Thoracic aorta (tissue), 2 donors: ENCODE measurements at places on chromosomes 6 and 20. TPM values are rescaled to one million over a fixed set of nuclear protein-coding genes. Genes with fewer than 3 reads are reported as not detected.

The CCM2L gene
- 2.7 TPM for total RNA-seq

The UNC5CL gene
- total RNA-seq, result 2.2 TPM

DNA sequence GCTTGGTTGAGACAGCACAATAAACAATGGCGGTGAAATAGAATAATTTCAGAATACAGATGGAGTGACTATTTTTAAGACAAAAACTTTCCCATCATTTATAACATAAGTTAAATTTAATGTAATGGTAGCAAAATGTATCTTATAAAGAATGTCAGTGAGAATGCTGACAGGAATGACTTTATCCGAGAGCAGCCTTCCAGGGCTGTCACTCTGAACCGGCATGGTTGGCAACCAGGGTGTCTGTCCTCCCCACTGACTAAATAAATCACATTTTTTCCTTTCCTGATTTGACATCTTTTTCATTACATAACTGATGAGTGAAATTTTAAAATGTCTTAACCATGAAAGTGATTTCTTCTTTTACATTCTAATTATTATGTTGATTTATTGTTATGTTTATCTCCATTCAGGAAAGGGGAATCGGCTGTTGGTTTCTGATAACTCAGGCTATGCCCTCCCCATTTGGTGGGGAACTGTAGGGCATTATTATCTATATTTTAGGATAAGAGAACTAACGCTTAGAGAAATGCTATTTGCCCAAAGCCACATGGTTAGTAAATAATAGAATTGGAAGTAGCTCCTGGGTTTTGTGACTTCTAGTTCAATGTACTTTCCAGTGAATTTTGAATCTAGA lies 109.2 kb upstream of the OGFRL1 start:
- no peaks in the 10 kb centered on the region for H3K4me1 ChIP-seq
- H3K27me3 ChIP-seq, result no peaks in the 10 kb centered on the region
- H3K4me3 ChIP-seq, result no peak overlapping the region

- H3K27ac ChIP-seq, result no peak overlapping the region
- no peak for DNase-seq
- no peak overlapping the region for H3K4me3 ChIP-seq
- H3K27me3 ChIP-seq, result no peaks in the 10 kb centered on the region
Measured at GRCh38 chr6:150202404-150202803, 59.6 kb downstream of the PPP1R14C start.

The SLC22A2 gene
- not detected for total RNA-seq

GRCh38 chr20:34607066-34607465 lies 48.5 kb downstream of the MAP1LC3A start:
- H3K4me1 ChIP-seq, result no peaks in the 10 kb centered on the region
- H3K27ac ChIP-seq, result no peak overlapping the region
- H3K36me3 ChIP-seq, result no peaks in the 10 kb centered on the region
- no peak overlapping the region for H3K4me3 ChIP-seq

- H3K4me3 ChIP-seq, result no peak overlapping the region
- H3K27me3 ChIP-seq, result no peaks in the 10 kb centered on the region
- no peak overlapping the region for H3K27ac ChIP-seq
- H3K36me3 ChIP-seq, result no peaks in the 10 kb centered on the region
- H3K4me1 ChIP-seq, result no peaks in the 10 kb centered on the region
Measured at GRCh38 chr6:165086814-165087213, 222.6 kb downstream of the C6orf118 start.

DNA sequence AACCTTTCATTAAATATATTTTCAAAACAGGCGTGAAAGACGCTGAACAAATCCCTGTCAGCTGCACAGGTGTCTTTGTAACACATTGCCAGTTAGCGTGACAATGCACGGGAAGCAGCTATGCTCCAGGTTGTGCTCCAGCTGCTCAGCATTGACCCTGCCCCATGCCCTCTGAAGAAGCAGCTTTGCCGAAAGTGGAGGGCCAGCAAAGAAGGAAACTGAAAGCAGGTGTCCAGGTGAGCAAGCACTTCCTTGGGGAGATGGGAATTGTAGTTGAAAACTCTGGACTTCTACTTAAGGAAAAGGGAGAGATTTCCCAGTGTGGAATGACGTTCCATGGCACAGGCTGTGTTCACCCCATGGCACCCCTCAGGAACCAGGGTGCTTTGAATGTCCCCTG lies 125.7 kb downstream of the TTLL2 start:
- DNase-seq, result no peak
- no peaks in the 10 kb centered on the region for H3K4me1 ChIP-seq
- no peaks in the 10 kb centered on the region for H3K36me3 ChIP-seq
- H3K27ac ChIP-seq, result no peak overlapping the region
- H3K27me3 ChIP-seq, result no peaks in the 10 kb centered on the region

The PGC gene
- not detected for total RNA-seq

The GJA10 gene
- not detected for total RNA-seq

- peak overlapping the region; percentile 71 for H3K4me3 ChIP-seq
- H3K27me3 ChIP-seq, result no peaks in the 10 kb centered on the region
- no peaks in the 10 kb centered on the region for H3K36me3 ChIP-seq
- no peak for DNase-seq
- peaks cover 44% of the 10 kb centered on the region for H3K4me1 ChIP-seq
- H3K27ac ChIP-seq, result peak overlapping the region; percentile 92
Measured at GRCh38 chr6:33313105-33313708, 671 bp downstream of the TAPBP start.

DNA sequence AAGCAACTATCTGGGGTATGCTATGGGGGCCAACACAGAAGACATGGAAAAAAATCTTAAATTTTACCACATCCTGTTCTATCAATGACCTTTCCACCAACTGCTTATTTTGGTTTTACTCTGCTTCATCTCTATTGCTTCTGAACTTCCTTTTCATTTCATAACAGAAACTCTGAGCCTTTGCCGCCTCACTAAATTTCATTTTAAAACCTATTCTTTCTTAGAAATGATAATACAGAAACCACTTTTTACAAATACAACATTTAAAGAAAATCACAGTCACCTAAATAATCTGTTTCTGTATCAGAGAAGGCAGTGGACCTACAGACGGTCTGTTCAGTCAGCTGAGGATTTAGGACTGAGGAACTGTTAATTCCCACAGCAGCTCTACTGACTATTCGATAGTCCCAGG lies 117.5 kb downstream of the KCNQ5 start:
- no peaks in the 10 kb centered on the region for H3K4me1 ChIP-seq
- H3K27ac ChIP-seq, result no peak overlapping the region
- no peaks in the 10 kb centered on the region for H3K36me3 ChIP-seq
- H3K27me3 ChIP-seq, result no peaks in the 10 kb centered on the region
- H3K4me3 ChIP-seq, result no peak overlapping the region

The TREML4 gene
- not detected for total RNA-seq

GRCh38 chr6:139060332-139060731 lies 31.8 kb downstream of the ABRACL start:
- H3K27ac ChIP-seq, result no peak overlapping the region
- H3K36me3 ChIP-seq, result no peaks in the 10 kb centered on the region
- H3K27me3 ChIP-seq, result no peaks in the 10 kb centered on the region

DNA sequence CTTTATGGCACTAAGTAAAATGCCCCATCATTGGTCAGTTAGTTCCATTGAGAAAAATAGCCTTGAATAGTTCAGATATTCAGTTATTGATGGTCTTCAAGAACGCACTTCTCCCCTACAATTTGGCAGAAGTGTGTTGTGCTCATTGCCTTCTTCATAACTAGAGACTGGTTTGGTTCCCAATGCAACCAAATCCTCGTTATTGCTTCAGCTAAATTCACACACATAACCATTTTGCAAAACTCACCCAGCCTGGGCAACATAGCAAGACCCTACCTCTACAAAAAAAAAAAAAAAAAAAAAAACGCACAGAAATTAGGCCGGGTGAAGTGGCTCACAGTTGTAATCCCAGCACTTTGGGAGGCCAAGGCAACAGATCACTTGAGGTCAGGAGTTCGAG lies 32.1 kb downstream of the ZNF217 start:
- no peaks in the 10 kb centered on the region for H3K4me1 ChIP-seq
- H3K4me3 ChIP-seq, result no peak overlapping the region
- H3K27ac ChIP-seq, result no peak overlapping the region
- no peaks in the 10 kb centered on the region for H3K36me3 ChIP-seq

DNA sequence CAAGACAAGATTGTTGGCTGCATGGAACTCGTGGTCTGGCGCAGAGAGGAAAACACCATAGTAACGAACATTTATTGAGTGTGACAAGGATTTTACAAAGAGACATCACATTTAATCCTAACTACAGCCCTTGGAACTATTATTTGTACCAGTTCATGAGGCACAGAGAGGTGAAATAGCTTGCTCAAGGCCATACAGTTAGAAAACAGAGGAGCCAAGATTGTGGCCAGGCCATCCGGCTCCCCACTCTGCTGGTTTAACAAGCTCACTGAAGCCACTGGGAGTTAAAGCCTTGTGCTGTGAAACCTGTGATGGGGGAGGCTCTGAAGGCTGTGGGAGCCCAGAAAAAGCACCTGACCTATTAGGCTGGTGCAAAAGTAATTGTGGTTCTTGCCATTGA lies 74.9 kb upstream of the ZNFX1 start:
- H3K27ac ChIP-seq, result no peak overlapping the region
- H3K4me1 ChIP-seq, result no peaks in the 10 kb centered on the region
- no peak overlapping the region for H3K4me3 ChIP-seq
- no peak for DNase-seq
- no peaks in the 10 kb centered on the region for H3K27me3 ChIP-seq
- no peaks in the 10 kb centered on the region for H3K36me3 ChIP-seq

The HACE1 gene
- total RNA-seq, result 20.7 TPM

The REM1 gene
- 4.3 TPM for total RNA-seq

DNA sequence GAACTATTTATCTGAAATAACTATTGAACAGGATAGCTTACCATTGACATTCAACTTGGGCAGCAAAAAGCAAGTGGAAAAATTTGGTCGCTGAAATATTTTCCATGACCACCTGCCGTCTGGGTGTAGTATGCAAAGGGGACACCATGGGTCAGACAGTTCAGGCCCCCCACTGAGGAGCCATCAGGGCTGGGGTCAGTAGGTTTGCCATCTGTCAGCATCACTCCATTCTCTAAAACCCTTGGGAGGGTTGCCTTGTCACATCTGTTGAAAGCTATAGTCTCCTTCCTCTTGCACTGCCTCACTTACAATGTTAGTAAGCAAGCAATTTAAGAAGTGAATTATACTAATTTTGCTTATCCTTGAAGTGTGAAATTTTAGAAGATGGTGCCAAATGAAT lies 44.9 kb downstream of the NRN1 start:
- H3K27me3 ChIP-seq, result no peaks in the 10 kb centered on the region
- no peak for DNase-seq
- H3K4me3 ChIP-seq, result no peak overlapping the region
- no peaks in the 10 kb centered on the region for H3K4me1 ChIP-seq
- H3K27ac ChIP-seq, result no peak overlapping the region
- H3K36me3 ChIP-seq, result no peaks in the 10 kb centered on the region

DNA sequence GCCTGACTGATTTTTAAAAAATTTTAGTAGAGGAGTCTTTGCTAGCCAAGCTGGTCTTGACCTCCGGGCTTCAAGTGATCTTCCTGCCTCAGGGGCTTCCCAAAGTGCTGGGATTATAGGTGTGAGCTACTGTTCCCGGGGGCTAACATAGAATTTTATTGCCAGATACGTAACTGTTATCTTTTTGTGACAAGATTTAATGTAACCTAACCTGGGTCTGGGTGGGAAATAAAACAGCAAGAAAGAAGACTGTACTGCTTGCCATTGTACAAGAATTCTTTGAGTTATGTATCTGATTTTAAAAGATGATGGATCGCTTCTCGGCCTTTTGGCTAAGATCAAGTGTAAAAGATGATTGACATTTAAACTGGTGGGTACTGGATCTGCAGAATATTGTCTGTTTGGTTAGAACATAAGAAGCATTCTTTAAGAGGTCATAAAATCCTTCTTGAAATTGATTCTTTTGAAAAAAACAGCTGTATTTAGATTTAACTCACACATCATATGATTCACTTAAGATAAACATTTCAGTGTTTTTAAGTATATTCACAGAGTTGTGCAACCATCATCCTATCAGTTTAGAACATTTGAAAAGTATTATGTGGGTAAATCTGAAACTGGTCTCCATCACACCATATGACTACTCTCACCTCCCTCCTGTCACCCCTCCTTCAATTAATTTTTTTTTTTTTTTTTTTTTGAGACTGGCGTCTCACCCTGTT lies 21.6 kb downstream of the TPX2 start:
- no peaks in the 10 kb centered on the region for H3K36me3 ChIP-seq
- no peaks in the 10 kb centered on the region for H3K27me3 ChIP-seq
- H3K27ac ChIP-seq, result no peak overlapping the region
- H3K4me1 ChIP-seq, result no peaks in the 10 kb centered on the region
- H3K4me3 ChIP-seq, result no peak overlapping the region

The HLA-DRA gene
- total RNA-seq, result 244 TPM

- H3K27me3 ChIP-seq, result no peaks in the 10 kb centered on the region
- H3K4me1 ChIP-seq, result peaks cover 36% of the 10 kb centered on the region
- H3K27ac ChIP-seq, result peak overlapping the region; percentile 97
- DNase-seq, result no peak
Measured at GRCh38 chr20:33995053-33995831, 1.5 kb downstream of the RALY start.

DNA sequence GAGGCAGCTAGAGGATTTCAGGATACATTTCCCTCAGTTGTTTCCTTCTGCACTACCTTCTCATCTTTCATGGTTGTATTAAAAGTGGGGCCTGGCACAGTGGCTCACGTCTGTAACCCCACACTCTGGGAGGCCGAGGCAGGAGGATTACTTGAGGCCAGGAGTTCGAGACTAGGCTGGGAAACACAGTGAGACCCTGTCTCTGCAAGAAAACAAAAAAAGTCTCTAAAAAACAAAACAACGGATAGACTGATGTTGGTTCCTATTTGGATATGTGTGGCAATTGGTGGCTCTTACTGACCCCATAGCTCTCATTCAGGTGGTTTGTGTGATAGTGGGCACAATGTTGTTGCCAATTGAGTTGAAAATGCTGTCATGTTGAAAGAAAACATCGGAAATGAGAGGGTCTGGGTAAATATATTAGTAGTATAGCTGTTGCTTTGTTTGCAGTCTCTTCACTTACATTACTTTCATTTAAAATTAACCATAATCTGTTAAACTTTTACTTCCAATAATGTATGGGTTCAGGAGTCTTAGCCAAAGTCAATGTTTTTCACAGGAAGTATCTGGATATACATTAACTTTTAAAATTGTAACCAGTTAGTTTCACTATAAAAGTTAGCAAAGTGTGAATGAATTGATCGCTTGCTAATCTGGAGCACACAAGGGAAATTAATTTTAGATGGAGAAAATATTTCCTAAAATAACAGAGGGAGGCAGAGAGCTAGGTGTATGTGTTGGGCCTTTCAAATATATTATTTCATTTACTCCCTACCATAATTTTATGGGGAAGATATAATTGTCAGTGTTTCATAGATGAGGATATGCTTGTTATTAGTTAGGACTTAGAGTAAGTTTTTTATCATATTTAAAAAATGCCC lies 31.1 kb downstream of the UTRN start:
- no peak overlapping the region for H3K27ac ChIP-seq
- H3K36me3 ChIP-seq, result no peaks in the 10 kb centered on the region
- H3K4me3 ChIP-seq, result no peak overlapping the region
- H3K27me3 ChIP-seq, result no peaks in the 10 kb centered on the region
- H3K4me1 ChIP-seq, result peaks cover 57% of the 10 kb centered on the region
- no peak for DNase-seq

GRCh38 chr20:51750037-51750769 lies 18.0 kb downstream of the ATP9A start:
- H3K36me3 ChIP-seq, result no peaks in the 10 kb centered on the region
- H3K4me1 ChIP-seq, result peaks cover 40% of the 10 kb centered on the region
- no peaks in the 10 kb centered on the region for H3K27me3 ChIP-seq
- peak overlapping the region; percentile 88 for H3K27ac ChIP-seq
- H3K4me3 ChIP-seq, result peak overlapping the region; percentile 36

- no peak overlapping the region for H3K27ac ChIP-seq
- no peak for DNase-seq
- no peaks in the 10 kb centered on the region for H3K4me1 ChIP-seq
- no peak overlapping the region for H3K4me3 ChIP-seq
- no peaks in the 10 kb centered on the region for H3K36me3 ChIP-seq
Measured at GRCh38 chr20:18852318-18852717, 38.7 kb downstream of the SCP2D1 start.
